ENCODE measurements at places on chromosomes 7 and 10. TPM values are rescaled to one million over a fixed set of nuclear protein-coding genes. Genes with fewer than 3 reads are reported as not detected.

- DNase-seq, result no peak
Observed at GRCh38 chr7:155545348-155545747, 1.0 kb downstream of the CNPY1 start.

The HMX2 gene
- polyA plus RNA-seq, result 1.3 TPM

DNA sequence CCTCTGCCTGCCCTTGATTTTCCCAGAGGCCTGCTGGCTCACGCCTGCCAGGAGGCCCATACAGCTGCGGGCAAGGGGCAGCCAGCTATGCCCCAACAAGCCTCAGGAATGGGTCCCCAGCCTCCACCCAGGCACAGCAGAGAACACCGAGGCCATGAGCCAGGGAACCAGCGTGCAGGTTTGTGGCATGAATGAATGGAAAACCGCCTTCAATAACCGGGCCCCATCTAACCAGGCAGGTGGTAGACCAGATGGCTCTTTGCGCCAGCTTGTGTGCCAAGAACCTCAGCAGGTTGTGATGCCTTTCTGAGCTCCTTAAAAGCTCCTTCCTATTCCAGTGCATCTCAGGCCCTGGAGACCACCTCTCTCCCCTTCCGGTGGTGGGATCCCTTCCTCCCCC, 50.2 kb downstream of the ELFN1 start:
- no peak for DNase-seq

DNA sequence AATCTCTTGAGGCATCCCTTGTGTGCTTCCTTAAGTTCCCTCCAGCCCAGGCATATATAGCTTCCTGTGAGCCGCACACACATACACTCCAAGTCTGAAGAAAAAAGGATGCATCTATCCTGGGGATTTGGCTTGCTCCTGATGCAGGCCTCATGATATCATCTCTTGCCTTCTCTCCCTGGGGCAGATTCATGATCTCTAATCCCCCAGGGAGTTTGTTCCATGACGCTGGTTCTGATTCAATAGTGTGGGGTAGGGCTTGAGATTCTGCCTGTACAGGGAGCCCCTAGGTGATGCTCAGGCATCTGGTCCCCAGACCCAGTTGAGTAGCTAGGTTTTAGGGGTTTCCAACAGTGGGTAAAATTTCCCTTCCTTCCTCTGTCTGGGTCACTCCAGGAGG, 1.5 kb downstream of the PON1 start:
- DNase-seq, result no peak

GRCh38 chr7:31950091-31950755, 120.0 kb downstream of the PDE1C start:
- DNase-seq, result no peak

- DNase-seq, result no peak
Observed at GRCh38 chr10:14801723-14802122, 27.0 kb upstream of the FAM107B start.

DNA sequence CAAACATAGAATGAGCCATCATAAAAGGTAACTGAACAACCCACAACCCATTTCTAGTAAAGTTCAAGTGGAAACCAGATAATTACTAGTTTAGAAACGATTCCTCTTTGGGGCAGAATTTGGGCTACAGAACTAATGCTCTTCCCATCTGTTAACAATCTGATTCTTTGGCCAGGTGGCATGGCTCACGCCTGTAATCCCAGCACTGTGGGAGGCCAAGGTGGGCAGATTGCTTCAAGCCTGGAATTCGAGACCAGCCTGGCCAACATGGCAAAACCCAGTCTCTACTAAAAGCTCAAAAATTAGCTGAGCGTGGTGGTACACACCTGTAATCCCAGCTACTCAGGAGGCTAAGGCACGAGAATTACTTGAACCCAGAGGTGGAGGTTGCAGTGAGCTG, 18.5 kb downstream of the CYP51A1 start:
- no peak for DNase-seq

DNA sequence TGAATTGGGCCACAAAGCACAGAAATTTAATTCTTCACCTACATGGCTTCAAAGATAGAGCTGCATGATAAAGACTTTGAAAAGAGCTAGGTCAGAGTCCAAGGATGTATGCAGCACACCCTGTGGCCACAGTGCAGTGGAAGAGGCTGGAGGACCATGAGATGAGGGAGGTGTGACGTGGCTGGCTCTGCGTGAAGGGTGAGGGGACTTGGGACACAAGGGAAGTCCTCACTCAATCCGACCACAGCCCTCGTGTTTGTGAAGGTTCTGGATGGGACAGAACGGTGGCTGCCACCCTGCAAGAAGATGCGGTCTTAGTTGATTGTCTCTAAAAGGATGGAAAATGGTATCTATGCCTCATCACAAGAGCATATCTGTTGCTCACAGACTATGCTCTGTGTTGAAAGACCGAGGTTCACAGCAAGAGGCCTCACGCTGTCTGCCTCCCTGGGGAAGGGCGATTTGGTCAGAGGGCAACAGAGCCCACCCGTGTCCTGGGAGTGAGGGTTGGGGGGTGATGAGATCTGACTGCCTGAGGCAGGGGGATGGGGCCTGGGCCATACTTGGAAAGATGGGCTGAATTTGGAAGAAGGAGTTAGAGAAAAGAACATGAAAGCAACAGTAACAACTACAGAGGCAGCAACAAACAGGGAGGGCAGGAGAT, 174.4 kb upstream of the SHH start:
- no peak for DNase-seq

GRCh38 chr7:47232751-47233412, 349.0 kb downstream of the TNS3 start:
- DNase-seq, result no peak

DNA sequence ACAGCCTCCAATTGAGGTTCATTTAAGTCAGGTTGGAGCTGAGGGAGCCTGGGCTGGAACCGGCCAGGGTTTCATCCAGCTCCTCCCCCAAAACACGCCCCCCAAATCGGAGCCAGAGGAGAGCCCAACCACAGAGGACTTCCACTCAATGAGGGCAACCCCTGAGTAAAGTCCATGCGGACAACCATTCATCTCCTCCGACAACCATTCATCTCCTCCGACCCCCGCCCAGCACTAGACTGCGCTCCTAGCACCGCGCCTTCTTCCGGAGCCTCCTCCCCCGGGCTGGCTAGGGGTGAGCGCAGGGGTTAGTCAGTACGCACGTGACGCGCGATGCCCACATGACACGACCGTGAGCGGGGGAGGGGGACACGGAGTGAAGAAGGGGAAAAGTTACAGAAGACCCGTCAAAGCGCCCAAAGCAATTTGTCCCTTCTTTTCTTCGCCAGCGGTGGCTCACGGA, 1.4 kb downstream of the MAGI2 start:
- DNase-seq, result peak; percentile 82

DNA sequence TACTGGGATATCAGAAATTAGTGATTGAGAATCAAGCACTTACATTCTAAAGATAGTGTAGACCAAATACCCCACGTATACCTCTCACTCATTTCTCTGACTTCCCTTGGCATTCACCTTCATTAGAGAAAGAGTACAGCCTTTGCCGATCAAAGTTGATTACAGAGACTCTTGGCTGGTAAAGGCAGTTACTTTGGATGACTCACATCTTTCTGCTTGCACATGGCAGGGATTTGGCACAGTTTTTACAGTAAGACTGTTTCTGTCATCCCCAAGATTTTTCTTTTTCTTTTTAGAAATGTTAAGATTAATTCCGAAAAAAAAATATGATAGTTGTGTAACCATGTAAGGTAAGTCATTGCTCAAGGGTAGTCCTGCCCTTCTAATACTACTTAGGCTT, 143.0 kb downstream of the TSPAN12 start:
- DNase-seq, result no peak

GRCh38 chr10:74677951-74678350, 148.4 kb upstream of the KAT6B start:
- no peak for DNase-seq

The YAE1 gene
- 34.4 TPM for polyA plus RNA-seq

DNA sequence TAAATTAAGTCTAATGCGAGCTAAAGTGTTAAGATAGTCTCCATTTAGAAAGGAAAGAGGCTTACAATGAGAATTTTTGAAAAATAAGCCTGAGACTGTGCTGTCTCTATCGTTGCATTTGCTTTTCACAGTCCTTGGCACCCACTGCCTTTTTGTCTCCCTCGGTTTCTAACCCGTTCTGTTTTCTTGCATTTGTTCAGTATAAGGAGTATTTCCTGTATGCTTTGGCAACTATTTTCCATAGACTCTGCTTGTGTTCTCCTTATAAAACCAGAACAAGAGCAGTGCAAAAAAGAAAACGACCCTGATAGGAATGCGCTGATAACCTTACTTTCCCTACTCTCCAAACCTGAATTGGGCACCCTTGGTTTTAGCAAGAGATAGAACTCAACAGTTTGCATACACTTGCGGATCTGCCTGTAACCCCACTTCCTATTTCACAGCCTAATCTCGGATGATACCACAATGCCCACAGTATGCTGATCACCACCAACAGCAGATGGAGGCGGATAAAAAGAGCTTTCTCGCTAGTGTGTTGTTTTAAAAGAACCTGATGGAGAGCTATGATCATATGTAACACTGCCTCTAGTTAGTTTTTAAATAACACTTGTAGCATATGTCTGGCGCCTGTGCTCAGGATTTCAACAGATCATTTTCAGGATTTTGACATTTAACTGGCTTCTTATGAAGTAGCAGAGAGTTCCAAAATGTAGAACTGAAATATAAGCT, 1.6 kb upstream of the ARHGAP12 start:
- no peak for DNase-seq

- no peak for DNase-seq
Observed at GRCh38 chr10:126459878-126460481, 71.7 kb upstream of the ADAM12 start.

- no peak for DNase-seq
Observed at GRCh38 chr7:128860158-128861073, 2.2 kb upstream of the ATP6V1F start.

DNA sequence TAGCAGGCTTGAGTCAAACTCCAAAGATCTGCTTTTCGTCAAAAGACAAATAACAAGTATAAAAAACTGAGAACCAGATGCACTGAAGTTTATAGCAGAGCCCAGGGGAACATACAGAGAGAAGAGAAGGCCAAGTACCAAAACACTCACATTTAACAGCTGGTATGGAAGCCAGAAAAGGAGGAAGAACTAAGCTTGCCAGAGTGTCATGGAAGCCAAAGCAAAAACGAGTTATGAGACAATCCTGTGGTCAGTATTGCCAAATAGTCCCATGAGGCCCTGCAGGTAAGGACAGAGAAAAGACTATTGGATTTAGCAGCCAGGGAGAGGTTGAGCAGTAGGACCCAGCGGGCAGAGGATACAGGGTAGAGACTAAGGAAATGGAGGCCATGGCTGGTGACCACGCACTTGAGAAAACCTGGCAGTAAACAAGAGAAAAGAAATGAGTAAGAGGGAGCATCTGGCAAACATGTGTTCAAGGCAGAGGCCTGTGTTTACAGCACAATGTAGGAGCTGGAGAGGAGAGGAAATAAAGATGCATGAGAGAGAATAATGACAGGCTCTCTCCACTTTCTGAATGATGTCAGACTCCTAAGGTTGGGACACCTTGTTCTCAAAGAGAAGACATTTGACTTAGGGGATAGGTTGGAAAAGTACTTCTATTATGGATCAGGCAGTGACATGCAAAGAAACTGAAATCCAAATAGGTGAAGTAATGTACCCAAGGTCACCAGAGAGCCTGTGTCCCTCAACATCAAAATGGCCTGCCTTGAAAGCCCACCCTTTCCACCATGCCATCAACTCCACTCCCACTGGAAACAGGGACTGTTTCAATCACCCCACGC, 9.1 kb downstream of the CREB3L2 start:
- no peak for DNase-seq

The PNLIPRP2 gene
- not detected for polyA plus RNA-seq

- no peak for DNase-seq
Observed at GRCh38 chr10:110423650-110424049, 74.1 kb upstream of the DUSP5 start.

DNA sequence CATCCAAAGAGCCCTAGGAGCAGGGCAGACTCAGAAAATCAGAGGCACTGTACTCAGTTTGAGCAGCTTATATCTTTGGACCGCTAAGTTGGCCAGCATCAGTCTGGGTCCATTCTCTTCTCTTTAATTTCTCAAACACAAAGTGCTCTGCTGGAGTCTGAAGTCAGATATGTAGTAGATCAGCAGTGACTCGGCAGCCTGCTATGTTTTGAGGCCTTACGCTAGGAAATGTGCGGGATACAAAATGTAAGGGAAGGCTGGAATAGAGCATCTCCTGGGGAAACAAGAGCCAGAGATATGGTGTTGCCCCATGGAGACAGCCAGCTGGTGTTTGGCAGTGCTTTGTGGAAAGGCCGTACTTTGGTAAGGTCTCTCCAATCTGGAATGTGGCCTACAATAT, 60.6 kb upstream of the VKORC1L1 start:
- no peak for DNase-seq

The PDAP1 gene
- polyA plus RNA-seq, result 134 TPM

GRCh38 chr10:8033812-8034465, 20.5 kb upstream of the GATA3 start:
- no peak for DNase-seq

DNA sequence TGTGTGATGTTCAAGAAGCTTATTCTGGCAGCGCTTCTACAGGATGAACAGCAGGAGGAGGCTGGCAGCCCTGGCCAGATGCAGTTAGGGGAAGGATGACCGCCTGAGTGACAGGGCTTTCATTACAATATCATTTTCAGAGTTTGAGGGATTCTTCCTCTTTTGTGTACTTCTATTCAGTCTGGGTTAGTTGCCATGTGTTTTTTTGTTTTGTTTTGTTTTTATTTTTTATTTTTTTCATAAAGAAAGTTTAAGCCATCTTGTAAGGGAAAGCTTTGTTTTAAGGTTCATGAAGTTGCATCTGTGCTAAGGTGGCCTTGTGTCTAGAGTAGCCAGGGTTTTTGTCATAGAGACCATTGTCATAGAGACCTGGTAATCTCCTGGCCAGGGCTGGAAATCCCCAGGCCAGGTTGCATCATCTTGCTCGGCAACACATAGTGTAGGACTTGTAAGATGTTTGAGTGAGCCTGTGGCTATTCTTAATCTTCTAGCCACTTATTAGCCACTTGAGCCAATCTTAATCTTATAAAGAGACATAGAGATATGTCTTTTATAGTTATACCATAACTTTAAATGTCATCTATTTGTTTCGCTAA, 230.5 kb upstream of the TMEM229A start:
- DNase-seq, result no peak

DNA sequence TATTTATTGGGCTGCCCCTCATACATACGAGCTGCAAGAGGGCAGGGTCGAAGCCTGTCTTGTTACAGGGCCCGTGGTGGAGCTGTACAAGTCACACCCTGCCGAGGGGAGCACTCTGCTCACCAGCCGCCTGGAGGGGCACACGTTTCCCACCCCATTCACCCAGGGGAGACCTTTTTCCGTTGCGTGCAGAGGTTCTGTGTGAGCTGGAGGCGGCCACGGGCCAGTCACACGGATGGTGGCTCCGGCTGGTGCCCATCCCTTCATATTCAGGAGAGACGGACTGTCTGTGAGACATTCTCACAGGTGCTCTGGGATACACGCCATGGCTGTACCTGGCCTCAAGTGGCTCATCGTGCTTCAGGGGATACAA, 47.9 kb upstream of the FAM20C start:
- no peak for DNase-seq

The IGFBP3 gene
- polyA plus RNA-seq, result 117 TPM

DNA sequence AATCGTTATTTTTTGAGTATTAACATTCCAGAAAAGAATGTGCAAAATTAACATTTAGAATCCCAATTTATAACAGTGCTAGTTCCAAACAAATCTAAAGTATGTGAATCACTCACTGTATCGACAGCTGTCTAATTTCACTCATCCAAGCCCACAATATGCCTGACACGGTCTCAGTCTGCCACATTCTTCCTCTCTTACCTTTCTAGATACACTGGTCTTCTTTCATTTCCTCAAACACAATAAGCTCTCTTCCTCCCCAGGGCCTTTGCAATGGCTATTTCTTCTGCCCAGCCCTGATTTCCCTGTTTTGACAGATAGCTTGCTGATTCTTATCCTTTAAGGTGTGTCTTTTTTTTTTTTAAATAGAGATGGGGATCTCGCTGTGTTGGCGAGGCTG, 48.8 kb downstream of the UBE2H start:
- DNase-seq, result no peak

The SP8 gene
- not detected for polyA plus RNA-seq

The ZNF488 gene
- polyA plus RNA-seq, result 5.4 TPM

All from right renal pelvis (tissue), 4 donors.